ENCODE measurements at places on chromosomes 2 and 18.

DNA sequence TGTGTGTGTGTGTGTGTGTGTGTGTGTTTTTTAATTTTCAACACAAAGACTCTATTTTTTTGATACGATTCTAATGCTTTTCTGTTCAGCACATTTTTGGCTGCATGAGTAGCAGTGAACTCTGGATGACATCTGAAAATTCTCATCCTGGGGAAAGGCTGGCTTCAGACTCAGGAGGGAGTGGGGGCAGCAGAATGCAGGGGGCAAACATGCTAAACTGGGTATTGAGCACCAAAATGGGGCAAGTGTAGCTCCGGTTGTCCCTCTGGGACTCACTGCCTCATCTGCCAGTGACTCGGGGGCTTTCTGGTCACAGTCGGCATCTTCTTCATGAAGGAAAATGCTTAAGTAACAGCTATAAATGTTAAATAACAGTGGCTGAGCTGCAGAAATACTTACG, 116.8 kb upstream of the PID1 start:
- DNase-seq = no peak

- DNase-seq = no peak
Observed at GRCh38 chr18:43875511-43875910, 598.2 kb upstream of the SYT4 start.

- DNase-seq = no peak
Observed at GRCh38 chr2:176931588-176932563, 280.7 kb upstream of the HNRNPA3 start.

DNA sequence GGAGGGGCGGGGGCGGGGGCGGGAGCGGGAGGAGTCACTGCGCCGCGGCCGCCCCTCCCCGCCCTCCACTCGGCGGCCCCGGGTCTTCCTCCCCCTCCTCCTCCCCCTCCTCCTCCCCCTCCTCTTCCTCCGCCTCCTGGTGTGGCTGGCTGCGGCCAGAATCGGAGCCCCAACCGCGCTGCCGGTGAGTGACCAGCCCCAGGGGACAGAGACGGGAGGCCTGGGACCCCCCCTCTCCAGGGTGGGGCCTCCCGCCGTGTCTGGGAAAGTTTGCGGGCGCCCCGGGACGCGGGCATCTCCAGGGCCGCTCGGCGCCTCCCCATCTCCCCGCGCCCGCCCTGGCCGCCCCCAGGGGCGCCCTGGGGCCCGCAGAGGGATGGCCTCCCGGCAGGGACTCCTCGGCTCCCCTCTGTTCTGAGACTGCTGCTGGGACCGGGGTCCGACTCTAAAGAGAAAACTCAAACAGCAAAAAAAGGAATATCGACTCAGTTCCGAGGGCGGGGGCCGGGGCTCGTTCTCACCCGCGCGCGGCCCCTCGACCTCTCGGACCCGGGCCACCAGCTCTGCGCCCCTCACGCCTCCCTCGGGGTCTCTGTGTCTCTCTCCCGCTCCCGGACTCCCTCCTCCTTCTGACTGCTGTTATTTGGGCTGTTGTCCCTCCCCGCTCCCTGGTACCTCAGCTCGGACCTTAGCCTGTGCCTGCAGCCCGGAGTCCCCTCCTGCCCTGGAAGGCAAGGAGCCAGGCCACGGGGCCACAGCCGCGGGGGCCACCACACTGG, at the start of gene STON1:
STON1 (plus strand) TSS at position 122 of the 779 bp plus-strand sequence. CDS start 50,480 bp downstream, outside the sequence.
- no peak for DNase-seq

DNA sequence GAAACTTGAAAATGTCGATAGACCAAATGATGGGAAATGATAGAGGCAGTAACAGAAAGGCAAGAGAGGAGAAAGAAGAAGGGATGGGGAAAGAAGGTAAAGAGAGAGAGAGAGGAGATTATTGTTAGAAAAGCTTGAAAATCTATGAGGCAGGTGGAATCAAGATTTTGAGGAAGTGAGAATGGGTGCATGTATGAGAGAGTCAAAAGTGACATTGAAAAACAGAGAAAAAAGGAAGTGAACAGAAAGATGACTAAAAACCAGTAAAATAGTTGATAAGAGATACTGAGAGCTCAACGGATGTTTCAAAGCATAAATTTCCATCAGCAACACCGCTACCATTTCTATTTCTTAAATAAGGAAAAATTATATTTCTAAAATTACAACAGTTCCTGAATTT, 327.4 kb upstream of the CWC22 start:
- DNase-seq = no peak

GRCh38 chr2:11949732-11950523, 203.5 kb downstream of the LPIN1 start:
- no peak for DNase-seq

GRCh38 chr2:101583861-101584260, 108.9 kb upstream of the RFX8 start:
- DNase-seq = no peak

DNA sequence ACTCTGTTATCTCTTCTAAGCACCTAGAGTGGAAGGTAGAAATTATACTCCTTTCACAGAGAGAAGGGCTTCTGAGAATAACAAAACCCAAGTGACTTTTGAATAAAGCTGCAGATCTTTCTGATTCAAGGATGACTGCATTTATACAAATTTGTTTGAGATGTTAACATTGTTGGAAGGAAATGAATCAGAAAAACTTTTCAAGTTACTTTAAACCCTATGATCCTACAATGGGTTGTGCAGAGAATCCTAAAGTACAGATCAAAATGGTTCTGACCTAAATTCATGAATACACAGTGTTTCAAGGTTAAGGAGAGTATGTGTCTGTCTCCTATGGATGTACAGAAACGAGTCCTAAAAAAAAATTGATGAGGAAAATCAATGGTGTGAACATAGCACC, 1.8 kb downstream of the RFTN2 start:
- DNase-seq = no peak

GRCh38 chr2:179057737-179058136, 7.8 kb upstream of the CCDC141 start:
- no peak for DNase-seq

- no peak for DNase-seq
Observed at GRCh38 chr2:238163481-238164198, 4.9 kb downstream of the ERFE start.

- no peak for DNase-seq
Observed at GRCh38 chr2:39595116-39595515, 70.6 kb upstream of the TMEM178A start.

- no peak for DNase-seq
Observed at GRCh38 chr2:133641942-133642725, 73.9 kb upstream of the NCKAP5 start.

DNA sequence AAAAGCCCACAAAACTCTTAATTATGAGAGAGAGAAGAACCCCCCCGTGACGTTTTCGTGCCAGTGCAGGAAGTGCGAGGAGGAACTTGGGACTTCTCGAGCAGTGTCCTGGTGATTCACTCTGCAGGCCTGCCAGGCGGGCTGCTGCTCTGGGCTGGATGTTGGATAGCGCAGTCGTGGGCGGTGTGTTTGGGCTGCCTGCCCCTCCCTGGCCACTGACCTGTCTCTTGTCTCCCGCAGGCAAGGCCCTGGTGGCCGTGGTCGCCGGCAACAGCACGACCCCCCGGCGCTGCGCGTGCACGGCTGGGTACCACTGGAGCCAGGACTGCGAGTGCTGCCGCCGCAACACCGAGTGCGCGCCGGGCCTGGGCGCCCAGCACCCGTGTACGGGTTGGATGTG, 29.0 kb downstream of the TNFRSF11A start:
- DNase-seq = no peak

- DNase-seq = no peak
Observed at GRCh38 chr2:70367722-70368323, 66.0 kb upstream of the FAM136A start.

Data from stimulated activated CD8-positive, alpha-beta memory T cell treated with anti-CD3 and anti-CD28 coated beads, Interleukin-15, amount 100 ng/mL, for 24 hours (primary cell).